ENCODE measurements at places on chromosomes 12 and 14.

- DNase-seq, result no peak
Measured at GRCh38 chr12:4117386-4118016, 156.1 kb upstream of the CCND2 start.

DNA sequence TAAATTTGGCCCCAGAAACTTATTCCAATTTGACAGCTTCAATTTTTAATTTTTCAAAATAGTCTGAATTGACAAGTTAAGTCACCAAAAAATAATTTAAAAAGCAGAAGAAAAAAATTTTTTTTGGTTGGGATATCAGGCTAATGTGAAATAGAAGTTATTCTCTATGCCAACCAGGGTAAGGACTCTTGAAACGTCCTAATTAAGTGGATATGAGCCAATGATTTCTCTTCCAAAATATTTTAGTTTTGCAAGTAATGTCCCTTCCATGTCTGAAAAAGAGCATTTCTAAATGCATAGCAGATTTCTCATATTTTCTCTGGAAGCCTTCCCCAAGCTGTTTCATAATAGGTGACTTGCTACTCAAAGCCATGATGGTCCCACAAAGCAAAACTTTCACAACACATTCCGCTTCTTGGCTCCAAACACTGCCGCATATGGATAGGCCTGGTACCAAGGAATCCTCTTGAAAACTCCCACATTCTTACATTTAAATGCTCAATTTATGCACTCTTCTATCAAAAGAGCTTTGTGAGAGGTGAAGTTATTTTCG is 65.1 kb downstream of the SIX6 start:
- peak; percentile 77 for DNase-seq

GRCh38 chr12:124498275-124499189 is 68.9 kb downstream of the NCOR2 start:
- peak; percentile 83 for DNase-seq

- no peak for DNase-seq
Measured at GRCh38 chr12:113521708-113522107, 50.0 kb upstream of the LHX5 start.

DNA sequence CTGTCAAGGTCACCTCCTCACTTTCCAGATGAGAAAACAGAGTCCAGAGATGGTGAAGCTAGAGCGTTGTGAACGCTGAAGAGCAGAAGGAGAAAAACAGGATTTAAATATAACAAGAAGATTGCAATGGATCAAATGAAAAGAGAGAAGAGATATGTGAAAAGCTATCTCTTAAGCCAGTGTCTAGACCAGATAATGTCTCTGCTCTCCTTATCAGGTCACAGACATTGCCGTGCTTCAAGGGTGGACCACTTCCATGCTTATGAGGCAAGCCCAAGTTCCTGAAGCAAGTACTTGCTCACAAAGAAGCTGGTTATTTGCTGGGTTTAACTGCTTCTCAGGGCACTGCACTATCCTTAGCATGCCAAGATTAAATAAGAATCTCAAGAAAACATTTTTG is 31.6 kb upstream of the FRS2 start:
- no peak for DNase-seq

Measured in cardiac fibroblast (primary cell).